Brain (organoid and tissue), 16 donors: ENCODE measurements at places on chromosomes 5 and 9. TPM values are rescaled to one million over a fixed set of nuclear protein-coding genes. Genes with fewer than 3 reads are reported as not detected.

FRRS1L gene
- 7.0 TPM for polyA plus RNA-seq

- no peak for DNase-seq
These were observed 14.1 kb upstream of the PTGR1 start for GRCh38 chr9:111613436-111614040.

- DNase-seq = no peak
These were observed 1.0 kb upstream of the FBXW11 start for GRCh38 chr5:172007175-172008110.

EQTN gene
- not detected for polyA plus RNA-seq

FAM13B gene
- 6.5 TPM for polyA plus RNA-seq

DNA sequence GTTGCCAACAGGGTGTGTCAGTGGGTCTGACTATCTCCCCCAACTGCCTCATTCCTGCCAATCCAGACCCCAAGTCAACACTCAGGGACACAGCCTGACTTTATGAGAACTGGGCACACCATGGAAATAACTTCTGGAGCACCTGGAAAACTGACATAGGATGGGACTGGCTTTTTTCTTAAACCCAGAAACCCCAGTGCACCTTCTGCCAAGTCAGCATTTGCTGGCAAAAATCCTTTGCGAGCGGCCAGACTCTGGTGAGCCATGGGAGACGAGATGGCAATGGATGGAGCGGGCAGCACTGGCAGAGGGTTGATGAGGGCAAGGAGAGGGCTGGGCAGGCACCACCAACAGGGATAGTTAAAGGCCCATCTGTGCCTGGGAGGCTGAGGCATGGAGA is 114.4 kb upstream of the OSMR start:
- DNase-seq = no peak

GRCh38 chr5:176812269-176813259 is 2.2 kb downstream of the UNC5A start:
- DNase-seq = peak; percentile 64

DNA sequence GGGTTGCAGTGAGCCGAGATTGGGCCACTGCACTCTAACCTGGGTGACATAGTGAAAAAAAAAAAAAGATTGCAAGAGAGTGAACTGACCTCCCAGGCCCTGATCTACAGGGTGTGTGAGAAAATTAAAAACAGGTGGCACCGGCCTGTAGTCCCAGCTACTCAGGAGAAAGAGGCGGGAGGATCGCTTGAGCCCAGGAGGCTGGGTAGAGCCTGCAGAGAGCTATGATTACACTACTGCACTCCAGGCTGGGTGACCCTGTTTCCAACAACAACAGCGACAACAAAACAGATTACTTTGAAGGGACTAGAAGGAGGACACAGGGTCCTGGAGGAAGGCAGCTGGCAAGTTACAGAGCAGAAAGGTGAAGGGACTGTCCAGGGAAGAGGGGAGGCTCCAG is 42.2 kb upstream of the FABP6 start:
- DNase-seq = no peak
